Stimulated activated memory B cell treated with anti-CD40 and anti-IgM and Interleukin-4, amounts not matched to agents 10 μg/mL and 1 μg/mL and 100 μg/mL, for 72 hours (primary cell): ENCODE measurements at places on chromosomes 1 and 21.

GRCh38 chr1:11144570-11145256 lies 44.4 kb upstream of the ANGPTL7 start:
- H3K27me3 ChIP-seq, result no peaks in the 10 kb centered on the region
- peaks cover 57% of the 10 kb centered on the region for H3K36me3 ChIP-seq

DNA sequence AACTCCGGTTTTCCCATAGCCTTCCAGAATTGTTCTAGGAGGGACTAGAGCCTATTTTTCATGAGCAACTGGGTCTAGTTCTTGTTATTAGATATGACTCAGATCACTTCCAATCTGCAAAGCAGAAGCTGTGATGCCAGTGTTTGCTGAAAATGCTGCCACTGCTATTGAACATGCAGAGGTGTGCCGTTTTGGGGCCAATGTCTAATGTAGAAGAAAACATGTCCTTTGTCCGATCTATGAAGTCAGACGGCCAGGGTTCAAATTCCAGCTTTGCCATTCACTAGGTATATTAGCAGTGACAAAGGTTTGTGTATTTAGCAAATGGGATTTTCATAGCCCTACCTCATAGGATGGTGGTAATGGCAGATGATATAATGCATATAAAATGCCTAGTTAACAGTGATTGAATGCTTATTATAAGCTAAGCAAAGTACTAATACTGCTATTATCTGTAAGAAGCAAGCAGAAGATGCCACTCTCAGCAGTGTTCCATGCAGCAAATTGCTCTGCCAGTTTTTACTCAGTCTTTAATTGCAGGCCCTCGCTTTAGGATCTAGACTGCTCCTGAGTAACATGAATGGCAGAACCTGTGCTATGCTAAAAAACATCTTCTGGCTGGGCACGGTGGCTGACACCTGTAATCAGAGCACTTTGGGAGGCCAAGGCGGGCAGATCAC lies 40.1 kb upstream of the CXADR start:
- H3K4me3 ChIP-seq, result no peak overlapping the region
- H3K27ac ChIP-seq, result no peak overlapping the region
- ATAC-seq, result no peak
- no peaks in the 10 kb centered on the region for H3K4me1 ChIP-seq
- no peaks in the 10 kb centered on the region for H3K36me3 ChIP-seq

DNA sequence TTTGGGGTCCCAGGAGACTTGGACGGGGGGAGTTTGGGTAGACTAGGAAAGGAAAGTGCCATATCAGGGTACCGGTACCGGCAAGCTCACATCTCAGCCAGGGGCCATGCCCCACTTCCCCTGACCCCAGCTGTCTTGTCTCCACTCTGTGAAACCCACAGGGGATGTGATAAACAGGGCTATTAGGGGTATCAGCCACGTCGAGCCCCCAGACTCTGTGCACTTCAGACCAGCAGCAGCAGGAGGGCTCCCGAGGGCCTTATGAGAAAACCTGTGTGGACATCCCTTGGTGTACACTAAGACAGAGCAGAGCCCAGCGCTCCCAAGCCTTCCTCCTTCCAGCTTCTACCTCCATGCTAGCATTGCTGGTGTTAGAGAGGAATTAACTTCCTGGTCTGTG lies 46.3 kb downstream of the TNNT2 start:
- no peaks in the 10 kb centered on the region for H3K4me1 ChIP-seq
- H3K4me3 ChIP-seq, result no peak overlapping the region
- ATAC-seq, result no peak
- no peaks in the 10 kb centered on the region for H3K36me3 ChIP-seq
- H3K27ac ChIP-seq, result no peak overlapping the region

DNA sequence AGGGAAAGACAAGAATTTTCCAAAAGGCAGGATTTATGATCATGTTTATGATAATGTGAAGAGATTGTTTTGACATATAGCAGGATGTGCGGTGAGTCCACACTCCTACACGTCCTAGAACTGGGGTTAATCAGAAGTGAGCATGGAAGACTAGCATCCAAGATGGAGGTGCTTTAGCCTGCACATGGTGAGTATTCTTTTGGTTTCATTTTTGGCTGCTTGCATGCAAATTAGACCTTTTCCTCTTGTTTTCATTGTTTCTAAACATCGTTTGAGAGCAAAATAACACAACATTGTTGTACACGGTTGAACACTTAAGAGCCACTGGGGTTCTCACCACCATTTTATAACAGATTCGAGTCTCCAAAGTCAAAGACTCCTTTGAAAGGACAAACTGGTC lies 14.9 kb upstream of the GUK1 start:
- H3K27ac ChIP-seq, result no peak overlapping the region
- no peaks in the 10 kb centered on the region for H3K36me3 ChIP-seq
- peaks cover 7% of the 10 kb centered on the region for H3K4me1 ChIP-seq
- no peaks in the 10 kb centered on the region for H3K27me3 ChIP-seq
- H3K4me3 ChIP-seq, result no peak overlapping the region

GRCh38 chr1:171948511-171948910 lies 107.2 kb downstream of the DNM3 start:
- no peak overlapping the region for H3K4me3 ChIP-seq
- H3K4me1 ChIP-seq, result no peaks in the 10 kb centered on the region
- H3K27ac ChIP-seq, result no peak overlapping the region
- no peak for ATAC-seq
- H3K36me3 ChIP-seq, result peaks cover 6% of the 10 kb centered on the region

- H3K36me3 ChIP-seq, result no peaks in the 10 kb centered on the region
- H3K27ac ChIP-seq, result no peak overlapping the region
- H3K4me1 ChIP-seq, result no peaks in the 10 kb centered on the region
- peaks cover 5% of the 10 kb centered on the region for H3K27me3 ChIP-seq
- ATAC-seq, result no peak
Measured at GRCh38 chr1:182237329-182237728, 154.3 kb downstream of the GLUL start.

GRCh38 chr1:167328306-167328815 lies 107.7 kb downstream of the POU2F1 start:
- peaks cover 42% of the 10 kb centered on the region for H3K36me3 ChIP-seq
- H3K27me3 ChIP-seq, result no peaks in the 10 kb centered on the region
- H3K27ac ChIP-seq, result peak overlapping the region; percentile 84
- H3K4me1 ChIP-seq, result peaks cover 66% of the 10 kb centered on the region
- peak overlapping the region; percentile 57 for H3K4me3 ChIP-seq

DNA sequence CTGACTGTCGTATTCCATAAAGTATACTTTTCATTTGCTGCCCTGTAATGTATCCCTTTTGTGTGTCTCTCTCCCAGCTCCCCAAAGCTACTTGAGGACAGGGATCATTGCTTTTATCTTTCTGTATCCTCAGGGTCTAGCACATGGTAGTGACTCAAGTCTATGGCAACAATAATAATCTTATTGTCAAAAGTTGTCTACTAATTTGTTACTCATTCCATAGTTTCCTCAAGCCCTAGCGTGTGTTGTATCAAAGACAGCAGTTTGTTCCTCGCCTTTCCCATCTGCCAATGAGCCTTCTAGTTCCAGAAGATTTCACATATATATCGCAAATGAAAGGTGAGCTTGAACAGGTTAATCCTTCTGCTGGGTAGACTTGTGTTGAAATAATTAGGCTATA lies 9.8 kb upstream of the SLC30A1 start:
- H3K4me3 ChIP-seq, result no peak overlapping the region
- H3K36me3 ChIP-seq, result no peaks in the 10 kb centered on the region
- no peak for ATAC-seq
- H3K27me3 ChIP-seq, result peaks cover 25% of the 10 kb centered on the region
- peaks cover 20% of the 10 kb centered on the region for H3K4me1 ChIP-seq

DNA sequence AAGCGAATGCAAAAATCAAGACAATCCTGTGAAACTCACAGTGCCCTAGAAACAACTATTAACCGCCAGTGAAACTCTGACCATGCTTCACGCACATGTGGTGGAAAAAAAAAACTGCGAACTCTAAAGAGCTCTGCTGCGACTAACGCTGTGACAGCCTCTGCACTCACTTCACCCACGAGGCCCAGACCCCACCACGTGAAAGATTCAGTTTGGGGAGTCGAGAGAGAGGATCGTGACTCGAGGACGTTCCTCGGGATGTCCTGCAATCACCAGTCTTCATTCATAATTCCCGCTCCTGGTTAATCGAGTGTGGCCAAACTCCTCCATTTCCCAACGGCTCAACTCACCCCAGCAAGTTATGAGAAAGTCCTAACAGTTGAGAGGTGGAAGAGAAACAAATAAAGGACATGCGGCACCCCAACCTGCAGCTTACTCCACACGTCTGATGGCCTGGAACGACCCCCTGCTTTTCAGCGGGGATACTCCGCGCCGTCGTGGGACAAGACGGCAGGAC lies 1.1 kb downstream of the SERBP1 start:
- ATAC-seq, result no peak
- peaks cover 60% of the 10 kb centered on the region for H3K4me1 ChIP-seq
- H3K4me3 ChIP-seq, result peak overlapping the region; percentile 87
- peaks cover 39% of the 10 kb centered on the region for H3K36me3 ChIP-seq

DNA sequence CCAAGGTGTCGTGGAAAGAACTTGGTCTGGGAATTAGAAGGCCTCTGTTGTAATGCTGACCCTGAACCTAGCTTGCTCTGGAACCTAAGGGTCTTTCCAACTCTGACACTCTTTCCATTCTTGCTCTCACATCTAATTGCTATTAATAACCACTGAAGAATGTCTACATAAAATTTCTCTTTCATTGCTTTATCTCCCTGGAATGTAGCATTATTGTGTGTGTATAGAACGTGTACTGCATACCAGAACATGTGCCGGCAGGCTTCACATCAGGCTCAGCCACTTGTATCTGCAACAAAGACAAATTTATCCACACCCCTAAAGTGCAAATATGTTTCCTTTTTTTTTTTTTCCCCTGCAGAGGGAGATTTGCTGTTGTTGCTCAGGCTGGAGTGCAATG lies 13.9 kb upstream of the LAX1 start:
- H3K27ac ChIP-seq, result peak overlapping the region; percentile 40
- no peak overlapping the region for H3K4me3 ChIP-seq
- no peaks in the 10 kb centered on the region for H3K27me3 ChIP-seq
- no peaks in the 10 kb centered on the region for H3K36me3 ChIP-seq
